Chondrocyte (in vitro differentiated cells): ENCODE measurements at places on chromosomes 5 and 9.

DNA sequence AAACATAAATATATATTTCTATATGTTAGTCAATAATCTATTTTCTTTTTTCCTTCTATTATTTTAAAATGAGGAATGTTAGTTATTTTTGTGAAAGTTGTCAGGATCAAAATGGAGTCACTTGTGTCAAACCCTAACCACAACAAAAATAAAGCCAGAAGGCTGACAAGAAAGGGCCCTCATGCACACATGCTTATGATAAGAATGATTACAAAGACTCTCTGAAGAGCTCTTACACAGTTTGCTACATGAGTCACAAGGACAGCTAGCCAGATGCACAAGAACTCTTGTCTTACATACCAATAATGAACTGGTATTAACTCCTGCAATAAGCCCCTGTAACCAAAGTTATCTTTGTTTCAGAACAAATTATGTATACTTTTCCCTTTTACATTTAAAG is 64.7 kb downstream of the GGTA1 start:
- no peak for DNase-seq

GRCh38 chr5:138491669-138492559 is 26.6 kb downstream of the EGR1 start:
- peak; percentile 95 for DNase-seq

DNA sequence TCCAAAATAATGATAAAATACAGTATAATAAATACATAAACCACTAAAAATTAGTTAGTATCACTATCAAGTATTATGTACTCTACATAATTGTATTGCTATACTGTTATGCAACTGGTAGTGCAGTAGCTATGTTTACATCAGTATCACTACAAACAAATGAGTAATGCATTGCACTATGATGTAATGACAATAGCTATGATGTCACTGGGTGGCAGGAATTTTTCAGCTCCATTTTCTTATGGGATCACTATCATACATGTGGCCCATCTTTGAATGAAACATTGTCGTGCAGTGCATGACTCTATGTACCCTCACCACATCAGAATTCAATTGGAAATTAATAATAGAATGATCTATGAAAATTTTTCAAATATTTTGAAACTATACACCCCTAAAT is 201.3 kb downstream of the MPDZ start:
- DNase-seq = no peak

GRCh38 chr9:72048850-72049249 is 11.6 kb downstream of the C9orf57 start:
- DNase-seq = no peak

DNA sequence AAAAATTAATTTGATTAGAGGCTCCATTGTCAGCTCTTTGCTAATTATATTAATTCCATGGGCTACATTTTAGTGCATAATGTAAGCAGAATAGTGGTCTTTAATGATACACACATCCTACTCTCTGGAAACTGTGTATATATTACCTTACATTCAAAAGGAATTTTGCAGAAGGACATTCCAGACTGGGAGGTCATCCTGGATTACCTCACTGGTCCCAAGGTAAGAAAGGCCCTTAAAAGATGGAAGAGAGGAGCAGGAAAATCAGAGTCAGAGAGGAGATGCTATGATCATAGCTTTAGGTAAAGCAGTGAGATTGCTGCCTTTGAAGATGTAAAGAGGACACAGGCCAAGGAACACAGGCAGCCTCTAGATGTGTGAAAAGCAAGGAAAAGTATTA is 1180.8 kb downstream of the CDH12 start:
- no peak for DNase-seq

DNA sequence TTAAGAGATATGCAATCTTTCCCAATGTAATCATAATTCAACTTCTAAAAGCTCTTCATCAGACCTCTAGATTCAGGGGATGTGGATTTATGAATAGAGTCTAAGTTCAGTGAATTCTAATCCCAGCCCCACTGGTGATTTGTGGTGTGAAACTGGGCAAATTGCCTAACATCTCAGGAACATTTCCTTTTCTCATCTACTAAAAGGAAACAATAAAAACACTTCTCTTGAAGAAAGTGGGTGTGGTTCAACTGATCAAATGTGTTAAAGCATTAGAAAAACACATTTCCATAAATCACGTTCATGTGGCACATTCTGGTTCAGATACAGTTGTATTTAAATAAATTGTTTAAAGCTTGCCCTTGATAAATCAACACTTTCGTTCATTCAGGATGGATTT is 631.7 kb upstream of the CDH6 start:
- DNase-seq = no peak
